ENCODE measurements at places on chromosomes 5 and 9.

GRCh38 chr5:17364987-17365810, 132.8 kb upstream of the TAF11L2 start:
- DNase-seq: no peak

DNA sequence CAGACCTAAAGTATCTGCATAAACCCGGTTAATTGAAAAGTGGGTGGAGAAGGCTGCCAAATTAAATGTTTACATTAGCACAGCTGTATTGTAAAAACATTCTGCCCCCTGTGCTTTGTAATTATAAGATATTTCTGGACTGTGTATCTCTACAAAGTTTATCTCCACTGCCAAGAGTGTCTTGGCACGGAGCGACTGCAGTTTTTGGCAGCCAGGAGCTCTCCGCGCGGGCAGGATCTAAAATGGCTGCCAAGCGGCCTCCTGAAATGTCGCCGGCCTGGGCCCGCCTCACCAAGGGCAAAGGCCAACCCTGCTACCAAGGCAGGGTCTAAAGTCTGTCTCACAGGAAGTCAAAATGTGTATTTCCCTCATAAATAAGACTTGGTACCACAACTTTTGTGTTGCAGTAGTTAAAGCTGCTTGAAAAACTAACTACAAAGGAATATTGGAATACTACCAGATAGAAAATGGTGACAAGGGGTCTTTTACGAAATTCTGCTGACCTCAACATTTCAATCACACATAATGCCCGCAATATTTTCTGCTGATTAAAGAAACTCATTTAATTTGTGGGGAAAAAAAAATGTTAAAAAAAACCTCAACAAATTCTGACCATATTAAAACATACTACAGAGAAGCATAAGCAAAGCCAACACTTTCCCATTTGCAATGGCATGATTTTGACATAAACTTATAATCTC, 110.4 kb downstream of the NFIB start:
- no peak for DNase-seq

GRCh38 chr9:86983249-86983619, 35.9 kb upstream of the GAS1 start:
- peak; percentile 58 for DNase-seq

DNA sequence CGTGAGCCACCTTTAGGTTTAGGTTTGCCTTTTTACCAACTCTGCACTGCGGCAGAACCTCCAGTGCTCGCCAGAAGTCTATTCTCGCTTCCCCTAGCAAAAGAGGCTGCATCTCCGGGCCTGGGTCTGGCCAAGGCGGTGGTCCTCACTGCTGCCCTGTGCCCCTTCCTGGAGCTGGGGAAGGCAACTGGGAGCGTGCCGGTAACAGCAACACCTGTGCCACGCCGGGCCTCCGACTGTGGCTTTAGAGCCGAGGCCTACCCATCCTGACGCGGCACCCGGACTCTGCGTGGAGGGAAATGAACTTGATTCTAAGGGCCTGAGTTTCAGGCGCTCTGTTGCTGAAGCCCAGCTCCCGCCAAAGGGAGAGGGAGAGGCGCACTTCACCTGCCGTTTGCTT, 82.4 kb upstream of the SPATA31C2 start:
- DNase-seq: no peak

- peak; percentile 9 for DNase-seq
Observed at GRCh38 chr5:90410178-90410762, 714 bp upstream of the CETN3 start.

GRCh38 chr9:137391411-137391754, 31.6 kb downstream of the EXD3 start:
- DNase-seq: no peak

- DNase-seq: no peak
Observed at GRCh38 chr9:35691757-35692301, 2.1 kb upstream of the TPM2 start.

GRCh38 chr9:21904371-21904770, 89.8 kb downstream of the CDKN2A start:
- DNase-seq: peak; percentile 15

- DNase-seq: peak; percentile 79
Observed at GRCh38 chr9:88988796-88989641, 2.2 kb upstream of the S1PR3 start.

DNA sequence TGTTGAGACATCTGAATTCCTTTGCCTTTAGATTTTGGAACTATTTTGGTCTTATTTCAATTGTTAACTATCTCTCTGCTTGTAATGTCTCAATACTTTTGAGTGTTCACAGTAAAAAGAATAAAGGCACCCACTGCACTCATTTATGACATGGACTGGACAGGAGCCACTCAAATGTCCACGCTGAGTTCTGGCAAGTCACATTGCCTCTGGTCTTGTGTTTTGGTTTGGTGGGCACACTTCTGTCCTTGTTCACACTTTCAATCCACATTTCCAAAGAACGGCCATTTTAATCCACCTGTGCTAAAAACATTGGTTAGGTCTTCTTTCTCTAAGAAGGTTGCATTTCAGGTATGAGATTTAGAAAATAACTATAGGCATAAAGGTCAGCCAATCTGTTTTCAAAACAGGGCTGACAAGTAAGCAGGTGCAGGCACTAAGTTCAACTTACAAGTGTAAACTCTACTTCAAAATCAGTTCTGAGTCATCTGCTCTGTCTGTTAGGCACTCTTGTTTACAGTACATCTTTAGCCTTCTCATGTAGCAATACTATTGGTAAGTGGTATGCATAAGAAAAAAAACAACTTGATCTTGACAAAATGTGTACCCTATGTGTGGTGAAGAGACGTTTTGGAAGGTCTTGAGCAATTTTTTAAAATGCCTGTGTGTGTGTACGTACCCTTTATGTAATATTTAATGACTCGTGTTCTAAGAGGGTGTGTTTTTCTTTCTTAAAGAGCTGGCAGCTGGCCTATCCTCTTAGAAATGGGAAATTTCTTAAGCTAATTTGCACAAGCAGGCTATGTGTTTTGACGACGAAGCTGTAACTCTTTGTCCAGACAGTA, 31.5 kb upstream of the ZFAND5 start:
- peak; percentile 75 for DNase-seq

- DNase-seq: no peak
Observed at GRCh38 chr9:126591922-126592321, 21.8 kb upstream of the LMX1B start.

DNA sequence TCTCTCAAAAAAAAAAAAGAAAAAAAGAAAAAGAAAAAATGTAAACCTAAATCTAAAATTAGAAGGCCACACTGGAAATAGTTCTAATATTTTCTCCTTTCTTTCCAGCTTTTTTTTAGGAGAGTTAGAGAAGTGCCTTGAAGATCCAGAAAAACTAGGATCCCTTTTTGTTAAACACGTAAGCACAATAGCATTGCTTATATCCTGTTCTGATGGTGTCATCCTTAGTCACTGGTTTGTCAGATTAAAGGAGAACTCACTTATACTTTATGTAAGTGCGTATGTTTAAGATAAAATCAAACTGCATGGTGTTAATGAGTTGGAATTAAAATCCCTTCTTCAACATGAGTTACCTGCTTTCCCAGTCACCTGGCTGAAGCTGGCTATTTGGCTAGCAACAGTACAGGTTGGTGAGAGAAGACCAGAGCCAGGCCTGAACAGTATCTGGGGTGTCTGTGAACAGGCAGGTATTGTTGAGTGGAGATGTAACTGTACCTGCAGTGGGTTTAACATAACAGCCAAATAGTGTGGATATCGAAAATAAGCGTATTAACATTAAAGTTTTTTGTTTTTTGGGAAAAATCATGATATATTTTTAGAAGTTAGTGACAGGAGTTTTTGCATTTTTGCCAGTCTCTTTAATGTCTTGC, 104.7 kb upstream of the OTULINL start:
- peak; percentile 57 for DNase-seq

DNA sequence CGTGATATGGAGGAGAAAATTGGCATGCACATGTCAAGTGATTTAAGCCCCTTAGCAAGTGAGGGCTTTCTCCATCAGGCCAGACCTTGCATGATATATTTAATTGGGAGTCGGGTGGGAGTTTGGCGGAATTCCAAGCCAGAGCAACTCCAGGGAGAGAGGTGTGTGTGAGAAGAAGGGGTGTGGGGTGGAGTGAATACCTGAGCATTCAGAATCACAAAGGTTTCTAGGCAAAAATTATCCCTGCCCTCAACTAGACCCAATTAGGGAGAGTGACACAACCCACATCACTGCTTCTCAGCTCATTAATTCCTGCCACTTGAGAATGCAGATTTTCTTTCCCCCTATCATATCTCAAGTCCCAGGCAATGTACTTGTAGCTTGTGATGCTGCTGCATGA, 279.7 kb upstream of the TUT7 start:
- no peak for DNase-seq

DNA sequence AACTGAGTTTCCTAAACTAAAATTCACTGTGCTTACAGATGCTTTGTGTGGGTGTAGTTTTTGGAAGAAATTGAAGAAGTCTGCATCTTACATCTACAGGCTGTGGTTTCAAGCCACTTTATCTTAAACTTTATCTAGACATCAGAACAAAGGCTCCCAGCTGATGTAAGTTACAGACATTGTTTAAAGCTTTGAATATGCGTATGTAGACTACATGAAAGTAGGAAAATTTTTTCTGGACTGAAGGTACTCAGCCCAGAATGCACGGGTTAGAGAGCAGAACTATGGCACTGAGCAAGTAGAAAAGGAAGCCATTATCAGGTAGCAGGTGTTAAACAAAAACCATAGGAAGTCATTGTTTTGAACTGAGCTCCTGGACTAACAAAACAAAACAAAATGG, 185.4 kb downstream of the TTC39B start:
- no peak for DNase-seq

DNA sequence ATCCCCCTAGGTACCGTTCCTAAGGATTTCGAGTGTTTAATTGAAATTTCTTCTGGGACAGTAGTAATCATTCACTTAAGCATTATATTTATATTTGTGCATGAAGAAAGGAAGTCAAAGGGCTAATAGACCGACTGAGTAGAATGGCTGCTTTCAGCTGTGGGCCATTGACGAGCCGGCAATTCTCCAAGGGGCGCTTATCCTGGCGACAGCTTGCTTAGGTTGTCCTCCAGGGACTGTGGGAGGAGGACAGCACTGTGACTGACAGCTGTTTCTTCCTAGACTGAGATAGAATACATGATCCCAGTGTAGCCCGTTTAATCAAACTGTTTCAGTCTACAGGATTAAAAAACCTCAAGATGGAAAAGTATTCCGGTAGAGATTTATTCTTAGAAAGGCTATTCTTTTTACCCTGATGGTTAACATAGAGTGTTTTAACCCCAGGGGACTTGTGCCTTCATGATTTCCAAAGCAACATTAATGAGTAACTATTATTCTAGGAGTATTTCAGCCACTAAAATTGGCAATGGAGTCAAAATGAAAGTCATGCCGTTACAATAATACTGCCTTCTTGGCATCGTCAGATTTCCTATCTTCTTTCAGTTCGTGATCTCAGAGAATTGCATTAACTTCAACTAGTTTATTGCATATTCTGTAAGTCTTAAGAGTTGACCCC, 943.1 kb upstream of the WWC1 start:
- no peak for DNase-seq

GRCh38 chr5:36723912-36724311, 117.5 kb downstream of the SLC1A3 start:
- no peak for DNase-seq

GRCh38 chr5:75341934-75342333, 4.9 kb downstream of the HMGCR start:
- DNase-seq: no peak

- no peak for DNase-seq
Observed at GRCh38 chr5:89758146-89758545, 651.4 kb downstream of the CETN3 start.

DNA sequence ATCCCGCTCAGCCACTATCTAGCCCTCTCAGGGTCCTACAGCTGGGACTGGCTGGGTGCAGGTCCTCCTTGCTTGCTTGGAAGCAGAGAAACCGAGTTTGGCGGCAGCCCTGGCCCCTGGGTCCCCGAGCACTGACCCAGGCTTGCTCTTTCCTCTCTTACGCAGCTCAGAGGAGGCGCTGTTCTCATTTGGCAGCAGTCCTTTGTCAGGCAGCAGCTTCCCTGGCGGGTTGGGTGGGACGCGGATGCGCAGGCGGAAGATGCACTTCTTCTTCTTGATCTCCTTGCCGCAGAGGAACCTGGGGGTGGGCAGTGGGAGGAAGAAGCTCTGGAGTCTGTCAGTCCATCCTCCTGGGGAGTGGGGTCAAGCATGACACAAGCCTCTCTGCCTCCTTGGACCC, 14.5 kb downstream of the PHF19 start:
- no peak for DNase-seq

- DNase-seq: peak; percentile 85
Observed at GRCh38 chr9:2053883-2054845, 39.0 kb downstream of the SMARCA2 start.

- DNase-seq: no peak
Observed at GRCh38 chr5:18652404-18653215, 1018.4 kb downstream of the TAF11L14 start.

DNA sequence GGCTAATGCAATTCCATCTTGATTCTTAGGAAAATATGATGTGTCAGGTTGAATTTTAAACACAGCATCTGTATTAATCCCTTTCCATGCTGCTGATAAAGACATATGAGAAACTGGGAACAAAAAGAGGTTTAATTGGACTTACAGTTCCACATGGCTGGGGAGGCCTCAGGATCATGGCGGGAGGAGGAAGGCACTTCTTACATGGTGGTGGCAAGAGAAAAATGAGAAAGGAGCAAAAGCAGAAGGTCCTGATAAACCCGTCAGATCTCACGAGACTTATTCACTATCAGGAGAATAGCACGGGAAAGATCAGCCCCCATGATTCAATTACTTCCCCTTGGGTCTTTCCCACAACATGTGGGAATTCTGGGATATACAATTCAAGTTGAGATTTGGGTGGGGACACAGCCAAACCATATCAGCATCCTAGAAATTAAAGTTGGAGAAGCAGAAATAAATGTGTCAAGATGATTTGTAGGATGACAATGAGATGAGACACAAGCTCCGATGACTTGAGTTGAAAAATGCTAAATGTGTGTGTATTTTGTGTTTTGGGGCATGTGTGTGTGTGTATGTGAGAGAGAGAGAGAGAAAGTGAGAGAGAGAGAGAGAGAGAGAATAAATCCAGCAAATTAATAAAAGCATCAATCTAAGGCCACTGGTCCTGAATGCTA, 48.5 kb upstream of the ANKRD55 start:
- no peak for DNase-seq

DNA sequence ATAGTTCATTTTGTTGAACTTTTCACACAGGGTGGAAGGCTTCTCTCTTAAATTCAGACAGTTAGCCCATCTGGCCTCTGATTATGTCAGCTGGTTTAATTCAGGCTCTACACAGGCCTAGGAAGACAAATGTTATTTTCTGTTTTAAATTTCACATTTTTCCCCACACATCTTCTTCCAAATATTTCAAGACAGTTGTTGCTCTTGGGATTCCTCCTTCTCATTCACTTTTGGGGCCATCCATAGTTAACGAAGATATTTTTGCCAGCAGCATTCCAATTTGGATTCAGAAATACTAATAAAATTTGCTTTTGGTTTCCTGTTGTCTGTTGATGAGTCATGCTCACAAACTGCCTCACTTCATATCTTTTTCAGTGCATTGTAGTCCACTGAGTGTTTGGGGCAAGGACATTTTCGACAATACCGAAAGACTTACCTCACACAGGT, 475.4 kb downstream of the DMAC1 start:
- DNase-seq: peak; percentile 23

GRCh38 chr5:39270225-39270848, 51.0 kb upstream of the FYB1 start:
- no peak for DNase-seq

GRCh38 chr5:65508978-65509377, 27.3 kb upstream of the ADAMTS6 start:
- no peak for DNase-seq
